ENCODE measurements at places on chromosomes 1 and 21. TPM values are rescaled to one million over a fixed set of nuclear protein-coding genes. Genes with fewer than 3 reads are reported as not detected.

The PPOX gene
- polyA plus RNA-seq, result 46.2 TPM

The DNASE2B gene
- not detected for polyA plus RNA-seq

The SPRR3 gene
- polyA plus RNA-seq, result not detected

The COL24A1 gene
- 1.1 TPM for polyA plus RNA-seq

The ATP1A4 gene
- 0.27 TPM for polyA plus RNA-seq

The TMIGD3 gene
- polyA plus RNA-seq, result not detected

The PM20D1 gene
- polyA plus RNA-seq, result not detected

The GPR25 gene
- polyA plus RNA-seq, result not detected

The SLAMF8 gene
- polyA plus RNA-seq, result not detected

The PDZK1IP1 gene
- not detected for polyA plus RNA-seq

The TNFRSF1B gene
- 0.68 TPM for polyA plus RNA-seq

The FOXD3 gene
- 13.8 TPM for polyA plus RNA-seq

The LRRC8B gene
- polyA plus RNA-seq, result 7.5 TPM

The SLC9C2 gene
- polyA plus RNA-seq, result not detected

The TPTE gene
- not detected for polyA plus RNA-seq

The MCOLN3 gene
- polyA plus RNA-seq, result 3.5 TPM

The DAB1 gene
- 12.8 TPM for polyA plus RNA-seq

The FCRLB gene
- polyA plus RNA-seq, result 0.47 TPM

The LCA5L gene
- 0.73 TPM for polyA plus RNA-seq
